ENCODE measurements at places on chromosomes 1 and 21.

- DNase-seq = no peak
Measured at GRCh38 chr1:30654188-30654587, 69.2 kb downstream of the MATN1 start.

- DNase-seq = no peak
Measured at GRCh38 chr1:175225805-175226129, 33.2 kb upstream of the KIAA0040 start.

DNA sequence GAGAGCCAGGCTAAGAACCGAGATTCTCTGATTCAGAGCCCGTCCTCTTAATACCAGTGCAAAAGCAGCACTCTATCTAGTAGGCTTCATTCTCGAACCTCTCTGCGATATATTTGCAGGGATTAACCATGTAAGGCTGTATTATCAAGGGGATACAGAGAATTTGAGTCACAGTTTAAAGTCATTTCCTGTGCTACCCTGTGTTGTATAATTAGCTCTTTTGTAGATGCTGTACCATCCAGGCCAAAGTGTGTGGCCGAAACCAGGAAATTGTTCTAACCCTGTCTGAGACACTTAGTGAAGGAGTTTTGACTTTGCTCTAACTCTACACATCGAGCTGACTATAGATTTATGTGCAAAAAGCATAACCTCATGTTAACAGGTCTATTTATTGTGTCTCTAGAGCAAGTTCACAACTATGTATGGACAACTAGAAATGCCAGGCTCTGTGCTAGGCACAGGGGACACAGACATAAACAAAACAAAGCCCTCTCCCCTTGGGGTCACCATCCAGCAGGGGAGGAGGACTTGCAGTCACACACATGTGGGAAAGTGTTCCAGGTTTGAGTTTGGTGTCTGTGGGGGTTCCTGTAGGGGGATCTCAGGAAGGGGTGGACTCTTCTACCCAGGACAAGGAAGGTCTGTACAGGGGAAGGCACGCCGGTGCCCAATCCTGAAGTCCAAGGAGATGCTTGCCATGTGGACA is 182.2 kb downstream of the DHRS3 start:
- DNase-seq = no peak

DNA sequence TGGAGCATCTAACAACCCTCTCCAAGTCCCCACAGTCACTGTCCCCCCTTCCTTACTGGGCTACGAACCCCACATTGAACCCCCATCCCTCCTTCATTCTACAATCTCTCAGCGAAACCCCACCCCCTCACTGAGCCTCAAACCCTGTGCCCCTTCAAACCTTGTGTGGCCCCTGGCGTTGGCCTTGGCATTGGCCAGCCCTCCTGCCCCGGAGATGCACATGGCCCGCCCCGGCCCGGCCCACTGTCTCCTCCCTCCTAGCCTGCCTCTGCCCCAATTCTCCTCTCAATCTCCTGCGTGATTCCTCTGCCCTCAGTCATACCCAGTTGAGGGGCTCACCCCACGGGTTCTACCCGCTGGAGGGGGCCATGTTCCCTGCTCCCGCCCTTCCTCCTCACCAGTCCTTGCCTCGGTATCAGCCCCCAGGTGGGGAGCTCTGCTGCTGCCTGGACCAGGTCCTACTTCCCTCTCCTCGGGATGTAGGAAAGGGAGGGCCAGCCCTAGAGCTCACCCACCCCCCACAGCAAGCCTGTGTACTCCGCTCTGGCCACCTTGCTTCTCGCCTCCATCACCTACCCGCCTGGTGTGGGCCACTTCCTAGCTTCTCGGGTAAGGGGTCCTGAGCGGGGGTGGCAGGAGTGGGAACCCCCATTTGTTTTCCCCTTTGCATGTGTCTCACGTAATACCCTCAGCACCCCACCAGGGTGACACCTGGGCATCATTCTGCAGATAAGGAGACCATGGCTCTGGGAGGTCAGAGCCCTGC is 6.6 kb downstream of the CLCNKA start:
- DNase-seq = no peak

DNA sequence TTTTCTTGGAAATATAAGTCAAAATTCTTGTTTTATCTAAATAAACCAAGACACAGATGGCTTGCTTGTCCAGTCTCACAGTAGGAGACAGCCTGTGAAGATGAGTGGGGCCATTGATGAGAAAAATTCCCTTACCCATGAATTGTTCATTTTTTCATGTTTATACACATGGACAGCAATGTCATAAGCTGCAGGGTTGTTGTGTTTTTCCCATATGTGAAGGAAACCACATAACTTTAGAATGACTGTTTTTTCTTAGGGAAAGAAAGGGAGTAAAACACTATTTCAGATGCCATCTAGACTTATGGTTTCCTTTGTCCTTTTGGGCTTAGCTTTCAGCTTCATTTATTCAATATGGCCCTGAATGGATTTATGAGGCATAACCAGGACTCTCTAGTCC is 622.5 kb upstream of the NR5A2 start:
- peak; percentile 2 for DNase-seq

DNA sequence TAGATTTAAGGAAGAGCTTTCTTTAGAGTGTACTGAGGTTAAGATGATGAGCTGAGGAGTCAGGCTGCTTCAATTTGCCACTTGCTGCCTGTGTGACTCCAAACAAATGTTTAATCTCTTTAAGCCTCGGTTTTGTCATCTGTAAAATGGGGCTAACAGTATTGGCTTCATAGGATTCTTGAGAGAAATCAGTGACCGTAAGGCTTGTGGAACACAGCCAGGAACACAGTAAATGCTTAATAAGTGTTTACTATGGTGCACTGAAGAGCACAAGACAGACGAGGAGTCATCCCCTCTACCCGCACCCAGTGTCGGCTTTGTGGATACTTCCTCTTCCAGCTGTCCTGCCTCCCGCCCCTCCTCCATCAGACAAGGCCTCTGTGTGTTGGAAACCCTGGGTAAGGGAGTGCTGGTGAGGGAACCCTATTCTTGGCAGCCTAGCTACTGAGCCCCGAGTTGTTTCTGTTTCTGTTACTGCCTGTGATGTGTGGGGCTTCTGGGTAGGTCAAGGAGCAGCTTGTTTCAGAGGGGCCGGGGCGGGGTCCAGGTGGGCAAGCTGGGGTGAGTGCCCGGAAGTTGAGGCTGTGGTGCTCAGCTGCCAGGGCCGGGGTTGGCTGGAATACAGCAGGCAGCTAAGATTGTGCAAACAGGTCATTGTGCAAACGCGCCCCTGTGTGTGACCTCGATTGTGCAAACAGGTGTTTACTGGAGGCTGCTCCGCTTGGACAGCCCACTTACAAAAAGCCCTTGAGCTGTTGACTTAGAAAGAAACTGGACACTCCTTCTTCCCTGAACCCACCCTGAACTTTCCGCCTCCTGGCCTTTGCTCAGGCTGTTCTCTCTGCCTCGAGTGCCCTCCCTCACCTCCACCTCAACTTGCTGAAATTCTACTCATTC is 4.0 kb upstream of the CSF3R start:
- peak; percentile 97 for DNase-seq

GRCh38 chr1:242139442-242139841 is 140.5 kb upstream of the MAP1LC3C start:
- no peak for DNase-seq

DNA sequence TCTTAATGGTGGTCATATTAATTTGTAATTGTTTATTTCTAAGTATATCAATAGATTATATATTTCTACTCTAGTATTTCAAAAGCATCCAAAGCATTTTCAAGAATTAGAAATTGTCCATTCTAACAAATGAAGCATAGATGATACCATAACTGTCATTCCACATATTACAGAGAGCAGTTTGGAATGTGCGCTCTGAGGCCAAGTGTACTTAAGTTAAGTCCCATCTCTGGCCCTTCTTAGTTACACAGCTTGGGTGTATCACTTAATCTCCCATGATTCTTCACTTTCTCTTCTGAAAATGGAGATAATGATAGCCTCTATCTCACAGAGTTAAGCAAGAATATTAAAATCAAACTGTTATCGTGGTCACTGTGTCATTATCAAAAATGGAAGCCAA is 281.1 kb downstream of the MRPL39 start:
- no peak for DNase-seq

DNA sequence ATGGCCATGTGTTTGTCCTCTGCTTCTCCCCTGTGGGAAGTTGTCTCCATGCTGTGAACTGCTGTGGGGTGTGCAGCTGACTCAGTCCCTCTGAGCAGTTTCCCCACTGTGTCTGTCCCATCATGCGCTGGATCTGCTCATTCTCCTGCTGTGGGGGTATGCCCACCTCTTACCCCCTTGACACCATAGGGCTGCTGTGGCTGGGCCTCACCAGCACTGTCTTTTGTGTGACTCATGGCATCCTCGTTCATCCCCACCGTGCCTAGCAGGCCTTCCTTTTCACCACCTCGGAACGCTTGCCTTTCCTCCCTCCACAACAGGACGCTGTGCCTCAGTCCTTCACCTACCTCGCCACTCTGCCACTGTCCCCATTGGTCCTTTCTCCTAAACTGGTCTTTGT is 27.3 kb downstream of the VANGL2 start:
- no peak for DNase-seq

- DNase-seq = no peak
Measured at GRCh38 chr1:2376261-2376741, 15.1 kb downstream of the MORN1 start.

- no peak for DNase-seq
Measured at GRCh38 chr21:28758042-28758882, 234.4 kb downstream of the LTN1 start.

- DNase-seq = no peak
Measured at GRCh38 chr1:85133565-85134159, 67.2 kb downstream of the SYDE2 start.

DNA sequence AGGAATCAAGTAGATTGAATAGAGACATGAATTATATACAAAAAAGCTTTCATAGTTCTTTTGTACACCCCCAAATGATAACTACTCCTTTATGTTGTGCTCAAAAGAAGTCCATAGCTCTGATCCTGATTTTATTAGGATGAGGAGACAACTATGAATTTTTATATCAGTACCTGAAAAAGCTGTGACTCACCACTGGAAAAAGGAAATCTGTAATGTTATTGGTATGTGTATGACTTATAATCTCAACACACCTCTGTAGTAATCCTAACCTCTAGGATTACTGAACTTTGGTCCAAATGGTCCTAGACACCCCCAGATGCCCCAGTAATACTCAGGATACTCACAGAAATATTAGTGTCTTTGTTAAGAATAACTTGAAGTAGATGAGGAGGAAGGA is 10.2 kb downstream of the PRKAB2 start:
- DNase-seq = no peak

Data from renal cortical epithelial cell (primary cell).